ENCODE measurements at places on chromosomes 5 and 9.

DNA sequence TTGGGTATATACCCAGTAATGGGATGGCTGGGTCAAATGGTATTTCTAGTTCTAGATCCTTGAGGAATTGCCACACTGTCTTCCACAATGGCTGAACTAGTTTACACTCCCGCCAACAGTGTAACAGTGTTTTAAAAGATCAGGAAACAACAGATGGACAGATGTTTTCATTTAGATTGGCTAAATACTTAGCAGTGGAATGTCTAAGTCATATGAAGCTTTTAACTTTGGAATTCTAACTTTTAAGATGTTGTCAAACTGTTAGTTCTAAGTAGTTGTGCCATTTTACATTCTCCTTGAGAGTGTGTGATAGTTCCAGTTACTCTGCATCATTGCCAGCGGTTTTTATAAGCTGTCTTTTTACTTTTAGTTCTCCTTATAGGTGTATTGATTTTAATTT is 688.8 kb downstream of the SEMA5A start:
- no peak for DNase-seq

DNA sequence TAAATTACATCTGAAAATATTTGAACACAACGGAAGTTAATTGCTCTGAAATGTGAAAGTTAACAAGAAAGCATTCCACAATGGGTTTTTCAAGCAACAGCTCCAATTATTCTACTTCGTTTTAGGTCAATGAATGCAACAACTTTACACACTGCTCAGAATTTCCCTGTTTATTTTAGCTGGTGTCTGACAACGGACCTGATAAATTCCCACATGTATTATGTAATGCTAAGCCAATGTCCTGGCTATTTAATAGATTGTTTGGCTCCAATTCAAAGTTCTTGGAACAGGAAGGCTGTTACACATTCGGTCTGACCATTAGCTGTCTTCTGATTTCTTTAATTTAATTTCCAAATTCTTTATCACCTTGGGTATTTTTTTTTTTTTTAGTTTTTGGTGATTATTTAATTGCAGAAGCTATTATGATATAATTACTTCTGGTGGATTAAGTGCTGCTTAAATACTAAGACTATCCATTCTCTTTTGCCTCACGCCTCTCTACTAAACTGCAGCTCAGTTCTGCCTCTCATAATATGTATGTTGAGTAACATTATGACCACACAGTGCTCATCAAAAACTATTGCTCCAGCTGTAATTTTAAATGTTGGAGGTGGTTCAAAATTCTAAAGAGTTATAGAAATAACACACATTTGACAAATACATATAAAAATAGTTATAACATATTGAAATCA is 57.9 kb downstream of the MEF2C start:
- no peak for DNase-seq

DNA sequence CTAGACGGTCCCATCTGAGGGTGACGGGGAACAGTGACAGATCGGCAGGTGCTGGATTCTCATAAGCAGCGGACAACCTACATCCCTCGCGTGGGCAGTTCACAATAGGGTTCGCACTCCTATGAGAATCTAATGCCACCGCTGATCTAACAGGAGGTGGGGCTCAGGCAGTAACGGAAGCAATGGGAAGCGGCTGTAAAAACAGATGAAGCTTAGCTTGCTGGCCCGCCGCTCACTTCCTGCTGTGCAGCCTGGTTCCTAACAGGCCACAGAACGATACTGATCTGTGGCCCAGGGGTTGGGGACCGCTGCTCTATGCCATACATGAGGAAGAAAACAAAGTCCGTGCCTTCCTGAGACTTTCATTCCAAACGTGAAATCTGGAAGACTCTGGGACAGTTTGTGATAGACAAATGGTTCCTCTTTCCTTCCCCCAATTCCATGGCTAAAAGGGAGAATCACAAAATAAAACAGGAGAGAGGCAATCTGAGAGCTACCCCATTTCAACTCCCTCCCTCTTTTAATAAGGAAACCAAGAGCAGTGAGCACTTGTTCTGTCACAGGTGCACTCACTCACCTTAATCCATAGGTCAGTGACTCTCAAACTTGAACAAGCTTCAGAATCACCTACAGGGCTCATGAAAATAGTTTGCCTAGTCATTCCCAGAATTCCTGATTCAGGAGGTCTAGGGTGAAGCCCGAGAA is 12.1 kb downstream of the PDCL start:
- no peak for DNase-seq

DNA sequence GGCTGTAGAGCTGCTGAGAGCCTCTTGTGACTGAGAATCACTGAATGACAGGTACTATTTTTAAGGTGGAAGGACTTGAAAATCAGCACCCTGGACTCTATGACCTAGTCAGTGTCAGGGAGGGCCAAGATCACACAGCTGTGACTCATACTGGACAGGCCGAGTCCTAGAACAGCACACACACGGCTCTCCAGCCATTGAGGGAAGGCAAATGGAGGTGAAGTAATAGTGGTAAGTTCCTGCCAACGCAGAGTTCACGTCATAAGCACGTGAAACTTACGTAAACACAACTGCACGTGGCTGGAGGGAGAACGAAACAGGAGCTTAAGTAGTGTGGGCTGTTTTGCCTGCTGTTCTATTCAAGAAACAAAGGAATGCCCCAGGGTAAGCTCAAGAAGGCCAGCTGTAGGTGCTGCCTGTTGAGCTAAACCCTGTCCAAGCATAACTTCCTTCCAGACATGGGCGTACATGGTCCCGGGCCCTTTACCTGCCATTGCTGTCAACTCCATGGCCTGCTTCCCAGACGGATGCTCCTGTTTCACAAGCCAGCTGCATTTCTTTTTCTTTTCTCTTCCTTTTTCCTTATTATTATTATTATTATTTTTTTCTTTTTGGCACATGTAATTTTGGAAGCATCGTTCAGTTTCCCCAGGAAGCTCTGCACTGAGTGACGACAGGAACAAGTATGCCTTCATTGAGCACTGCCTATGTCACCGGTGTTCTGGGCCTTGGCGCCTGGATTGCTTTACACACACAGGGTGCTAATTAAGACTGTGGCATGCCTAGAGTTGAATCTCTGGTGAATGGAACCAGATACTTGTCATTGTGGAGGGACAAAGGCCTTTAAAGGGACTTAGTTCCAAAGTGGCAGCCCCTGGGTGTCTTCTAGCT is 10.2 kb upstream of the LCP2 start:
- no peak for DNase-seq

DNA sequence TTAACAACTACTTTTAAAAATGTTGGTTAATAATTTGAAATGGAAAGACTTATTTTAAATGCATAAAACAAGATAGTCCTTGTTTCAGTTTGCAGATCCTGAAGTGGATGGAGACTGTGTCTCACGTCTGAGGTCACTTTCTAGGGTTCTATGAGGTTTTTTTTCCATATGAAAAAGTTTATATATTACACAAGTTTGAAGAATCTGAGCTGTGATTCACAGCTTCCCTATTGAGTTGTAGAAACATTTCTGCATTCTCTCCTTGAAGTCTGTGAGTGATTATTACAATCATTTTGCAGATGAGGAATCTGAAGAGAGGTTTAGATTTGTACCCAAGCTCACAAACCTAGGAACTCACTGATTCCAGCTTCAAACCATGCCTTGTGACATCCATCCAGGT is 442.5 kb upstream of the KLF4 start:
- no peak for DNase-seq

DNA sequence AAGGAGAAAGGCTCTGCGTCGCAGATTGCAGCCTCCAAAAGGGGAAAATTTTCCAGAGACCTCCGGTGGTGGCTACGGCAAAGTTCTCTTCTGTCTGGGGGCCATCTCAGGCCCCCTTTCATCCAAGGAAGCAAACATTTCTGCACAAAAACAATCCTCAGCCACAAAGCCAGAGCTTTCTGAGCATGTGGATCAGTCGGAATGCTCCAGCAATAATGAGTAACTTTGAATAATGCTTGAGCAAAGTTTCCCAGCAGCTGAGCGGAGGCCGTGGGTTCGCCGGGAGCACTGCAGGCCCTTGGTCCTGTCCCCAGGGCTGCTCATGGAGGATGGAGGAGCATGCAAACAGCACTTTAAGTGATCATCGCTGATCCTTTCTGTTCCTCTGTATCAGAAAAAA is 60.2 kb upstream of the UNC5A start:
- no peak for DNase-seq

GRCh38 chr9:120926397-120926928 is at the start of gene TRAF1:
Gene TRAF1 (minus strand): TSS chr9:120926796. CDS start chr9:120926075, 721 bp downstream.
- DNase-seq, result no peak

DNA sequence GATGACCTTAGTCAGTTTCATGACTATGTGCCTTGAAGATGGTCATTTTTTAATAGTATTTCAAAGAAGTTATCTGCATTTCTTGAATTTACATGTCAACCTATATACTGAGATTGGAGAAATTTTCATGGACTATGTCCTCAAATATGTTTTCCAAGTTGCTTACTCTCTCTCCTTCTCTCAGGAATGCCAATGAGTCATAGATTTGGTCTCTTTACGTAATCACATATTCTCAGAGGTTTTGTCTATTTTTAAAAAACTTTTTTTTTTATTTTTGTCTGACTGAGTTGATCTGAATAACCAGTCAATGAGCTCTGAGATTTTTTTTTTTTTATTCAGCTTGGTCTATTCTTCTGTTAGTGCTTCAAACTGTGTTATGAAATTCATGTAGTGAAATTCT is 374.7 kb upstream of the GRIN3A start:
- DNase-seq, result no peak

DNA sequence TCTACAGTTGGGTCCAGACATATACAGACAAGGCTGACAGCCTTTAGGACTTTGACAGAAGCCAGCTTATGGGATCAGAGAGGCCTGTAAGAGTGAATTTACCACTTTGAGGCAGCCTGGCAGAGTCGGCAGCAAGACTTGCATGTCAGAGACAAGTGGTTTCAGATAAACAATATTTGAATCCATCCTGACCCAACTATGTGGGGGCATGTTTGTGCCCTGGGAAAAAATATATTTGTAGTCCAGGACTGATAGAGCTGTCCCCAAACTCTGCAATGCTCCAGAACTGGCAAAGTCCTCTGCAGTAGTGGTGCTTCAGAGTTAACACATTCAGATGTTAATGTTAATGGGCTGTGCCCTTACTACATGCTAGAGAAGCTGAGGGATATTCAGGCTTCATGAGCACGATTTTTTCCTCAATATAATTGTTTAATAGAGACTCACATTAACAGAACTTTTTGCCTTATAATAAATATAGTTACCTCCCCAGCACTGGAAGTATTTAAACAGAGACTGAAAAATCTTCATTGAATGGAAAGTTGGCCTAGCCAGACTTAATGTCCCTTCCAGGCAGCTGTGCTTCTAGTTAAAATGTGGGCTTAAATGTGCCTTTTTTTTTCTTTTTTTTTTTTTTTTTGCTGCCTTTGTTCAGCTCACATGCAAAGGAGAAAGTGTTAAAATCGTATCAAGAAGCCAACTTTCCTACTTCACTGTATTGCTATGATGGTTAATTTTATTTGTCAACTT is 42.9 kb downstream of the FEM1C start:
- DNase-seq, result no peak

GRCh38 chr9:26157411-26157810 is 479.2 kb upstream of the TUSC1 start:
- no peak for DNase-seq

DNA sequence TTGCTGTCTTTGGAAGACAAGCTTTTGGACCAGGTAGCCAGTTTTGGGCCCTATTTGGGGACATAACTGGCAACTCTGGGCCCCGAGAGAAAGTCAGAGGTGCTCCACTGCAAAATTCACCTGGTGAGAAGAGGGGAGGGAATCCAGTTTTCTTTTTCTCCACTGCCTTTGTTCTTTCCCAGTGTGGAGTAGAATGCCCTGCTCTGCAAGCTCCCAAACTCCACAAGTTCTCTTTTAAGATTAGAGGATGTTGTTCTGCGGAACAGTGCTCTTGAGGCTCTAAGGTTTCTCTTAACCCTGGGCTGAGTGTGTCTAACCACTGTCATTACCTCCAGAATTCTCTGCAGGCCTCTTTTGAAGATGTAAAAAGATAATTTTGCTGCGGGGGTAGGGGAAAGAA is 25.3 kb downstream of the MACIR start:
- no peak for DNase-seq

DNA sequence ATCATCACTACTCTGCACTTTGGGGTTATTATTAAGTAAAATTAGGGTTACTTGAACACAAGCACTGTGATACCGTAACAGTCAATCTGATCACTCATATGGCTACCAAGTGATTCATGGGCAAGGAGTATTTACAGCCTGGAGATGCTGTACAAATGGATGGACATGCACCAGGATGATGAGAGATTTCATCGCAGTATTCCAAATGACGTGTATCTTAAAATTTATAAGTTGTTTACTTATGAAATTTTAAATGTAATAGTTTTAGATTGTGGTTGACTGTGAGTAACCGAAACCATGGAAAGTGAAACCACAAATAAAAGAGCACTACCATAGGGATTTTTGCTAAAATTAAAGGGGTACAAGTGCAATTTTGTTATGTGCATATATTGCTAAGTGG is 462.2 kb upstream of the PTGER4 start:
- no peak for DNase-seq

- no peak for DNase-seq
These were observed 105.9 kb downstream of the GADD45G start for GRCh38 chr9:89710697-89711096.

GRCh38 chr9:38026840-38027527 is 42.0 kb downstream of the SHB start:
- DNase-seq, result no peak

DNA sequence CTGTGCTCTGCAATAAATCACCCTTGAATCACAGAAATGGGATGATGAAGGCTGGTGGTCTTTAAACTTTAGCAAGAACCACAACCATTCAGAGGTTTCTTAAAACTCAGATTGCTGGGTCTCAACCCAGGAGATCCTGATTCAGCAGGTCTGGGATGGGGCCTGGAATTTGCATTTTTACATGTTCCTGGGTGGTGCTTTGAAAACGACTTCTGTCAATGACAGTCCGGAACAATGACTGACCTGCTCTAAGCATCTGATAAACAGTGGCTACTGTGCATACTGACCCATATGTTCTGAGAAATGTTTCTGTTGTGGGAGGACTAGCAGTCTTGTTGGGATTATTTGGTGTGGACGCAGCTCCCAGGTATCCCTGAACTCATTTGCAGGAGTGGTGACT is 92.7 kb downstream of the GADD45G start:
- no peak for DNase-seq

DNA sequence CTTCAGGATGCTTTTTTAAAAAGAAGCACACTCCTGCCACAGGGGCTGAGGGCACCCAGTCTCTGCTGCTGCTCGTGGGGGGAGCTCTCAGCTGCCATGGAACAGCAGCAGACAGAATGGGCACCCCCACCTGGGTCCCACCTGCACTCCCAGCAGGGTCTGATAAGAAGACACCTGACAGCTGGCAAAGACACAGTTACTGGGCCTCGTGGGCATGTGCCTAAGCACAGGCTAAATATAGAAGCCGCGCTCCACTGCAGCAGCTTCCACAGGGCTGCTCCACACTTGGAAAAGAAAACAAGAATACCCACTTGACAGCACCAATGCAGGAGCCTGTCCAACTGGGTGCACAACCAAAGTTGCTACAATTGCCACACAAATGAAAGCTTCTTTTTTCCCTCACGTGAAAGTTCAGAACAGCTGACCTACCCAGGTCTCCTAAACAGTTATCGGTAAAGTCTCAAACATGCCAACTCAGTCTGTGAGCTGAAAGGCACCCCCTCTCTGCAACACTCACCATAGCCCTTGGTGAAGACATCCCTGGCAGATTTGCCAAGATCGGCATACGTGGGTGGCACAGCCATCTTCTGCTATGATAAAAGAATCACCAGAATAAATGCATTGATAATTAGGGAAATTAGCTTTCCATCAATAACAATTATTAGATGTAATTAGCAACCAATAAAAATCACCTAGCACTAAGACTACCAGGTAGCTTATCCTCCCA is 12.2 kb downstream of the VDAC1 start:
- DNase-seq, result no peak

GRCh38 chr5:446883-447263 is 3.9 kb downstream of the EXOC3 start:
- no peak for DNase-seq
